ENCODE measurements at places on chromosomes 4 and X. TPM values are rescaled to one million over a fixed set of nuclear protein-coding genes. Genes with fewer than 3 reads are reported as not detected.

DNA sequence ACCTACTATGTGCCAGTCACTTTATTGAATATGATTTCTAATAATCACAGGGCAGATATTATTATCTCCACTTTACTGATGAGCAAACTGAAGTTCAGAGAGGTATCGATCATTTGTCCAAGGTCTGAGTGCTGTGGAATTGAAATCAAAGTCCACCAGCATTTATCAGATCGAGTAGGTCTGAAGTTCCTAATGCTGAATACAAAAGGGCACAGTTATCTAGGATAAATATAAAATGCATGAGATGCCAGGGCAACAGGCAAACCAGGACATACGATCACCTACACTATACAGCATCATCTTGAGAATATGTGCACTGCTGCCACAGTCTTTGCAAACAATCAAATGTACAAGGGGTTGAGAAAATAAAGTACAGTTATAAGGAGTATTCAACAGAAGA lies 57.2 kb upstream of the SH3RF1 start:
- no peak for DNase-seq

ADH1B gene
- 0.04 TPM for polyA plus RNA-seq

DNA sequence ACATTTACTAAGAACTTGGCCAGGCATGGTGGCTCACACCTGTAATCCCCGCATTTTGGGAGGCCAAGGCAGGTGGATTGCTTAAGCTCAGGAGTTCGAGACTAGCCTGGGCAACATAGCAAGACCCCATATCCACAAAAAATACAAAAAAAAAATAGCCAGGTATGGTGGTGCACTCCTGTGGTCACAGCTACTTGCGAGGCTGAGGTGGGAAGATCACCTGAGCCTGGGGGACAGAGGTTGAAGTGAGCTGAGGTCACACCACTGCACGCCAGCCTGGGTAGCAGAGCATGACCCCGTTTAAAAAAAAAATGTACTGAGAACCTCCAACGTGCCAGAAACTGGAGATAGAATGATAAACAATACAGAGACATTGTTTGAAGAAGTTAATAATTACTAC lies 8.0 kb downstream of the OPRPN start:
- no peak for DNase-seq

RAB41 gene
- not detected for polyA plus RNA-seq

DNA sequence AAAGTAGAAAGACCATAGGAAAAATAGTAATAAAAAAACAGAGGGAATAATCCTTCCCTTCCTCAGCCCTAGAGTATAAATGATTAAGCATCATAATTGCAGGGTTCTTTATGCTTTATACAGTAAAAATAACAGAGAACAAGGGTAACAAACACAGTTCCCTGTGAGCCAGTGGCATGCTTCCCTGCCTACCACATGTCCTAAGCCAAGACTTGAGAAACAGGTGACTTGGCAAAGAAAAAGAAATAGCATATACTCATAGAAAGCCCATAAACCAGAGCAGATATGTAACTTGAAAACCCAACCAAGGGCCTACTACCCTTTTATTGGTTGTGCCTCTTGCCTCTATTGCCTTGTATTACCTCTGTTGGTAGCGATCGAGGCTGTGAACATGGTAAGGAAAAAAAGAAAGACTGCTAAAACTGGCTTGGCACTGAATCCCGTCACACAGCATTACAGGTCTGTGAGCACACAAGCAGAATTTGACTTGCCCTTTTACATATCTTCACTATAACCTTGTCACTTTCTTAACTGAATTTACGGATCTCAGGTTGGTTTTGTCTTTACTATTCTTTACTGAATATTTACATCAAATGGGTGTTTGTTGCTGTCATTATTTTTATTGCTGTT lies 30.9 kb upstream of the MYOZ2 start:
- DNase-seq, result no peak

MAGEA2 gene
- not detected for polyA plus RNA-seq

SLC2A9 gene
- polyA plus RNA-seq, result 5.0 TPM

- no peak for DNase-seq
These were observed 143.6 kb downstream of the TMEM164 start for GRCh38 chrX:110146521-110146920.

NPY1R gene
- not detected for polyA plus RNA-seq

GRCh38 chrX:66016905-66017658 lies 22.8 kb downstream of the VSIG4 start:
- DNase-seq, result no peak

DNA sequence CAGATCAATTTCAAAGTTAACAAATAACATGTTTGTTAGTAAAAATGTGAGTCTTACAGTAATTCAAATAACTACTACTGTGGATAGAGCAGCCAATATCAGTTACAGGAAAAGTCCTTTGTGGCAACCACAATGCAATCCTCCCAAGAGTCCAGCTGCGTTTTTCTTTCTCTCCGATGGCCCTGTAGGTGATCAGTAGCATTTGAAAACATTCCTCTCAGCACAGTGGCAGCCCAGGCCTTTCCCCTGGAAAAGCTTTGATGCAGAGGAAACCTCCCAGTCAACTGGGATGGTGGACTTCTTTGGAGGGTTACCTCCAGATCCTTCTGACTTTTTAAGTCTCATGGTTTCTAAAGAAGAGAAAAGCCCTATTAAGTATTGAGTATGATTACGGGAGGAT lies 18.0 kb upstream of the PDZD4 start:
- DNase-seq, result no peak

Data from BJ (cell line).